K562 (cell line): ENCODE measurements at places on chromosomes 11 and 22. TPM values are rescaled to one million over a fixed set of nuclear protein-coding genes. Genes with fewer than 3 reads are reported as not detected.
A peak's percentile ranks its signal among the peaks of the same experiment; 100 is the strongest.

SCGB1C1 gene
- total RNA-seq = not detected in 2 replicates

HEPN1 gene
- total RNA-seq = not detected in 2 replicates

OMP gene
- not detected in 2 replicates for total RNA-seq

LIPT2 gene
- 2.6 and 2.9 TPM in 2 replicates for total RNA-seq

CDON gene
- total RNA-seq = 0.45 and 0.58 TPM in 2 replicates

SPI1 gene
- 30.7 and 33.7 TPM in 2 replicates for total RNA-seq

BRMS1 gene
- 47.4 and 47.6 TPM in 2 replicates for total RNA-seq

OR5P2 gene
- not detected in 2 replicates for total RNA-seq

DNA sequence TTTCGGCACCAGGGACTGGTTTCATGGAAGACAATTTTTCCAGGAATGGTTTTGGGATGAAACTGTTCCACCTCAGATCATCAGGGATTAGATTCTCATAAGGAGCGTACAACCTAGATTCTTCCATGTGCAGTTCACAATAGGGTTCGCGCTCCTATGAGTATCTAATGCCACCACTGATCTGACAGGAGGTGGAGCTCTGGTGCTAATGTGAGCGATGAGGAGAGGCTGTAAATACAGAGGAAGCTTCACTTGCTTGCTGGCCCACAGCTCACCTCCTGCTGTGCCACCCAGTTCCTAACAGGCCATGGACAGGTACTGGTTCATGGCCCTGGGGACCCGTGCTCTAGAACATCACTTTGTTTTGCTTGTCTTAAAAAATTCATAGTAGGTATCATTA, 41.8 kb upstream of the AMPD3 start:
- H3K4me1 ChIP-seq = peaks cover 19% of the 10 kb centered on the region; the same call in 1 of the 3 replicates
- peak; percentile 61 for DNase-seq
- H3K4me3 ChIP-seq = no peak overlapping the region
- H3K36me3 ChIP-seq = no peaks in the 10 kb centered on the region
- H3K27me3 ChIP-seq = no peaks in the 10 kb centered on the region

GRCh38 chr22:48872271-48873190, 955.1 kb downstream of the BRD1 start:
- H3K36me3 ChIP-seq = no peaks in the 10 kb centered on the region
- H3K4me1 ChIP-seq = no peaks in the 10 kb centered on the region
- no peak overlapping the region for H3K4me3 ChIP-seq
- peaks cover 1% of the 10 kb centered on the region; the same call in 1 of the 2 replicates for H3K27me3 ChIP-seq
- no peak overlapping the region for H3K27ac ChIP-seq

- DNase-seq = peak; percentile 24
- H3K27ac ChIP-seq = no peak overlapping the region
- peaks cover 17% of the 10 kb centered on the region for H3K4me1 ChIP-seq
Measured at GRCh38 chr11:113644605-113645004, 61.5 kb downstream of the TMPRSS5 start.

- no peaks in the 10 kb centered on the region for H3K36me3 ChIP-seq
- no peak overlapping the region for H3K27ac ChIP-seq
- no peaks in the 10 kb centered on the region; the same call in 1 of the 2 replicates for H3K4me1 ChIP-seq
- H3K4me3 ChIP-seq = no peak overlapping the region
Measured at GRCh38 chr11:60428517-60428916, 855 bp upstream of the MS4A5 start.

DNA sequence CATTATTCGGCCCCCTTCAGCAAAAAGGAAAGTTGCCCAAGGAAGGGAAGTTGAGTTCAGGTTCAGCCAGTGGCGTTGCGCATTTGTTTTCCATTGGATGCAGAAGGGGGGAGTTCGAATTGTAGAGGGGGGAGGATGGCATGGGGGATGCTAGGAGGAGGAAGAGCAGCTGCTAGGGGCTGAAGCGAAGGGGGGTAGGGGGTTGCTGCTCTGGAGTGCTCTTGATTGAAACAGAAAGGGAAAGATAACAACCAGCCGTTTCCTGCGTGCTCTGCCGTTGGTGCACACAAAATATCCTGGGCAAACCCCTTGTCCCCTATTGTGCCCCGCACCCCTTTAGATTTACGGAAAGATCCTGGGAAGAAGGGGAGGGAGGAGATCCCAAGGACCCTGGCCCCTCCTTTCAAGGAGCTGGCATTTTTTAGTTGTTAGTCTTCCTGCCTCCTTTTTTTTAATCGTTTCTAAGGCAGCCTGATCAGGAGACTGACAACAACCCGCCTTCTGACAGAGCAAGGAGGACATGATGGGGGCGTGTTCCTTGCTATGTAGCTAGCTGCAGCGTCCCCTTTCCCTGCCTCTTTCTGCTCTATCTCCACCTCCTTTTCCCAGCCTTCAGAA, 2.1 kb downstream of the KMT2A start:
- peaks cover 36% of the 10 kb centered on the region for H3K4me1 ChIP-seq
- H3K27ac ChIP-seq = peak overlapping the region; percentile 89
- peak overlapping the region; percentile 91 for H3K4me3 ChIP-seq
- H3K27me3 ChIP-seq = no peaks in the 10 kb centered on the region

DNA sequence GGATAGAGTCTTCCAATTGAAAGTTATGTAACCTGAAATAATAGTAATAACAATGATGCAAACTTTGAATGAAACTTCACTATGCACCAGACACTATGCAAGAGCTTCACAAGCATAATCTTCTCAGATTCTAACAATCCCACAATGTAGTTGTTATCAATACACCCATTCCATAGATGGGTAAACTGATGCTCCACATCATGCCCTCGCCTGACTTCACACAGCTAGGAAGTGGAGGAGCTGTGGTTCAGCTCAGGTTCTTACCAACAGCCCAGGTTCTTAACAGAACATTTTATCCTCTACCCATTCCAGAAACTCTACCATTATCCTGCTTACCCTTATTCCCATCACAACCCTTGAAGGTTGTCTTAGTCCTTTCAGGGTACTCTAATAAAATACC, 50.4 kb upstream of the HMGXB4 start:
- DNase-seq = no peak
- H3K4me1 ChIP-seq = peaks cover 20% of the 10 kb centered on the region
- H3K27ac ChIP-seq = no peak overlapping the region
- H3K4me3 ChIP-seq = no peak overlapping the region

DNA sequence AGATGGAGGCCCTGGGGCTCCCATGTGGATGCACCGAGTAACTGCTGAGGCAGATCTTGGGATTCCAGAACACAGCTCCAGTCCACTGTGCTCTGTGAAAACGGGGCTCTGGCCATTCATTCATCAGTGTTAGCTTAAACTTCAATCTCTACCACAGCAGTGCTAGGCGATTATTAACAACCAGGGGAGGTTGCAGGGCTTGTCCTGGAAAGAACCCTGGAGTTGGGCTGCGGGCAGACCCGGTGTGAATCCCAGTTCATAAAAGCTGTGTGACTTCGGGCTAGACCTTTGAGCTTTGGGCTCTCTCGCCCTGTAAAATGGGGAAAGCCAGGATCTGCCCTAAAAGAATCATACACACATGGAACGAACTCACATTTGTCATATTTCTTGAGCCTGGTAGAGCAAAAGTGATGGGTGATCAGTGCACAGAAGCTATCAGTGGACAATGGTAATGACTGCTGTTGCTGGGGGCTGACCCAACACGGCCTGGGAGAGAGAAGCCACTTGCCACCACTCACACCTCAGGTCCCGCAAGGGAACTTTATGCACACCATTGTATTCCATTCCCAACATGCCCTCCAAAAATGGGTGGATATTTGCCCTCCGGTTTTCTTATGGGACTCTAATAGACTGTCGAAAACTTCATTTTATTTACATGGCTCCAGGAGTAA, 15.6 kb upstream of the CRYBB3 start:
- no peak overlapping the region for H3K27ac ChIP-seq
- no peaks in the 10 kb centered on the region for H3K4me1 ChIP-seq
- no peak overlapping the region for H3K4me3 ChIP-seq
- no peaks in the 10 kb centered on the region for H3K27me3 ChIP-seq

- no peak overlapping the region for H3K4me3 ChIP-seq
- no peak overlapping the region for H3K27ac ChIP-seq
- DNase-seq = no peak
- no peaks in the 10 kb centered on the region; the same call in 2 of the 3 replicates for H3K27me3 ChIP-seq
- peaks cover 8% of the 10 kb centered on the region; the same call in 2 of the 3 replicates for H3K4me1 ChIP-seq
- H3K36me3 ChIP-seq = no peaks in the 10 kb centered on the region
Measured at GRCh38 chr11:113376156-113376555, 11.4 kb upstream of the ANKK1 start.

DNA sequence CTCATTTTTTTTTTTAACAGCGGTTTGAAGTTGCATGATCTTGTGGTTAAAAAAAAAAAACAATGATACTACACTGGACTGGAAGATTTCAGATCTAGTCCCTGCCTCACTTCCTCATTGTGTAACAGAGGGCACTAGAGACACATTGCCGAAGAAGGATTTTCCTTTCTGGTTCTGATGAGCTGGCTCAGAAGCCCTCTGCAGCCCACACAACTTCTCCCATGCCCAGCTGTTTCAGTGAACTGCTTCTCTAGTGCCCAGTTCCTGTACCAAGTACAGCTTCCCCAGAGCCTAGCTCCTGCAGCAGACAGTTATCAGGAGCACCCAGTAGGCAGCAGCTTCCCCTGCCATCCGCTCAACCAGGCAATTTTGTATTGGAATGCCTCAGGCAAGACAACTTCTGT, 29.5 kb upstream of the ANO5 start:
- H3K27me3 ChIP-seq = no peaks in the 10 kb centered on the region
- H3K36me3 ChIP-seq = no peaks in the 10 kb centered on the region
- H3K27ac ChIP-seq = no peak overlapping the region
- no peak for DNase-seq

DNA sequence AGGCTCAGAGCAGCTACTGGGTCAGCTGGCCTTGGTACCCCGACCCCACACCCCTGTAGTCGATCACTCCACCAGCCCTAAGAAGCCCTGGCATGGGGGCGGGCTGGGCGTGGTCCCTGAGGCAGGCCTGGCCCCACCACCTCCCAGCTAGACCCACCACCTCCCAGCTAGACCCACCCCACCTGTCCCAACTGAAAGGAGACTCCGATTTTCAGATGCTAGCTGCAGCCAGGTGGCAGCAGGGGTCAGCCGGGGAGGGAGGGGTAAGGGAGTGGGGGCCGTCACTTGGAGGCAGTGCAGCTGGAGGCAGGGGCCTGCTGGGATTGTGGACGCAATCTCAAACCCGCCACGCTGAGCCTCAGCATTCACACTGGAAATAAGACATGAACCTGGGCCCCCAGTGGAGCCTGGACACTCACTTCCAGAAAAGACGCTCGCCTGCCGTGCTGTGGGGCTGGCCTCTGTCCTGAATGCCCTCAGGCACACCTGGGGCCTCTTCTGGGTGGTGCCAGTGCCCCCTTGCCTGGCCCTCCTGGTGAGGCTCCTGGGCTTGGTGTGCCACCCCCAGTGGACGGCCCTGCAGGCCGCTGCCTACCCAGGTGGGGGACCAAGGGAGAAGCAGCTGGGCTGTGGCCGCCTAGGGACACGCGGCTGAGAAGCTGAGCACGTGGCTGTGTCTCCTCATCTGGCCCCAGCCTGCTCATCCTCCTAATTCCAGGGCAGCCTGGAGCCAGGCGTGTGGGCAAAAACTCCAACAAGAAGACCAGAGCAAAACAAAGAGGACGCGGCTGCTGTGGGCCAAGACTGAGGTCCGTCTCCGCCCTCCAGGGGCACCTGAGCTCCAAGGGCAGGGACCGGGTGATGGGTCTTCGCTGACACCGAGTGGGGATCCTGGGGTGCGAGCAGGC, 26.7 kb downstream of the OSBPL5 start:
- H3K4me1 ChIP-seq = no peaks in the 10 kb centered on the region
- peak; percentile 25 for DNase-seq
- H3K27ac ChIP-seq = no peak overlapping the region
- no peaks in the 10 kb centered on the region for H3K27me3 ChIP-seq

DNA sequence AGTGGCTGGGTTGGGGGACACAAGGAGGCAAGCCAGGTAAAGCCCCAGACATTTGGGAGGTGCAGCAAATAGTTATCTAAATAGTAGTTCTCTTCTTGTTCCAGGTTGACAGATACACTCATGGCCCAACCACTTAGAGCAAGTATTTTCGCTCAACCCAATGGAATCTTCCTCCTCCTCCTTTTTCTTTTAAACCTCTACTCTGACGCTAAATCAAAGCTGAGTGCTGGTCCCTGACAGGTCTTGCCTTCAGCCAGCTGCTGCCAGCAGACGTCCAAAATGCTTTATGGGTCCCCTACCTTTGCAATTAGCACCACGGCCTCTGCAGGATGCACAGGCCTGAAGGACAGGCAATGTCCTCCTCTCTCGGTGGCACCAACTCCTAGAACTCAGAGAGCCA, 558.5 kb downstream of the MIAT start:
- H3K4me3 ChIP-seq = no peak overlapping the region
- no peaks in the 10 kb centered on the region for H3K4me1 ChIP-seq

- H3K4me1 ChIP-seq = peaks cover 26% of the 10 kb centered on the region
- H3K27ac ChIP-seq = peak overlapping the region; percentile 25; the same call in 2 of the 3 replicates
- H3K4me3 ChIP-seq = no peak overlapping the region
- peaks cover 34% of the 10 kb centered on the region; the same call in 1 of the 3 replicates for H3K36me3 ChIP-seq
Measured at GRCh38 chr22:49966041-49966773, 5.6 kb downstream of the PIM3 start.

DNA sequence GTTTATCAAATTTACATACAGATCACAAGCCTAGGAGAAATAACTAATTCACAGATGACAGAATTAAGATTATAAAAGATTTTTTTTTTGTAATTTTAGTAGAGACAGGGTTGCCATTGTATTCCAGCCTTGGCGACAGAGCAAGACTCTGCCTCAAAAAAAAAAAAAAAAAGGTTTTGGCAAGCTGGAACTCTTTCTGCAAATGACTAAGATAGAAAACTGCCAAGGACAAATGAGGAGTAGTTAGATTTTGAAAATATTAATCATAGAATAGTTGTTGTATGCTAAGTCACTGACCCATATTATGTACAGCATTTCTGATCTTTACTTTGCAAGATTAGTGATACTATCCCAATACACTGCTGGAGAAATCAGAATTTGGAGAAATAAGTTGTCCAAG, 99.2 kb downstream of the C11orf65 start:
- no peak for DNase-seq
- H3K27ac ChIP-seq = no peak overlapping the region
- no peaks in the 10 kb centered on the region for H3K4me1 ChIP-seq
- H3K27me3 ChIP-seq = no peaks in the 10 kb centered on the region

DNA sequence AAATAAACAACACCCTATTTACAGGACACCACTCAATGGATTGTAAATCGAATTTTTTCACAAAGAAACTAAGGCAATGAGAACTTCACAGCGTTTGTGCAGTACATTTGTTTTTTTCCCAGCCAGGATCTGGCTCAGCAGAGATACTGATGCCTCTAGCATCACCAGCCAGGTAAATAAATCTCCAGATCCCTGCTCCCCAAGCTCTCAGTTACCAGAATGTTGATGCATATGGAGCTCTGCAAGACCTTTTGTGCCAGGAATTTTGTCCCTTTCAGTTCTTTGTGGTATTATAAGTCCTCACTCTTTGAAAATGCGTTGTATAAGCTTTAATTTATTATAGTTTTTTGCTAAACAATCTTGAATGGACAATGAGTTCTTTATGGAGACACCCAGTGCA, 137.6 kb downstream of the MSANTD4 start:
- no peak overlapping the region for H3K4me3 ChIP-seq
- H3K4me1 ChIP-seq = no peaks in the 10 kb centered on the region
- DNase-seq = no peak
- no peak overlapping the region for H3K27ac ChIP-seq
- no peaks in the 10 kb centered on the region for H3K27me3 ChIP-seq
